ENCODE measurements at places on chromosomes 1 and 21.
A peak's percentile ranks its signal among the peaks of the same experiment; 100 is the strongest.

DNA sequence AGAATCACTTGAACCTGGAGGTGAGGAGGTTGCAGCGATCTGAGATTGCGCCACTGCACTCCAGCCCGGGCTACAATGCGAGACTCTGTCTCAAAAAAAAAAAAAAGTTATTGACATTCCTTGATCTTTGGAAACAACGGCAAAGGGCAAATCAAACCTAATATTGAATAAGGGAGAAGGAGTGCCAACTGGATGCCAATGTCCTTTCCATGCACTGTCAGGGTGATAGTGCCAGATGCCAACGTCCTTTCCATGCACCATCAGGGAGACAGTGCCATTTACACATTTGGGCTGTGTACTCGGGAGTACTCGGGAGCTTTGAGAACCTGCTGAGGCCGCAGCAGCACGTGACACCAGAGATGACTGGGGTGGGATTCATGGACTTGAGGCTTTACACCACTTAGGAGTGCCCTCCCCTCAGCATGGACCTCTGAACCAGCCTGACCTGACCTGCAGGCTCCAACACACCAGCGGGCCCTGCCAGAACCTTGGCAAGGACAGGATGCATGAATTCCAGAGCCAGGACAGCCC is 34.5 kb upstream of the SOD1 start:
- no peak for DNase-seq

GRCh38 chr1:71885171-71885570 is 397.2 kb downstream of the NEGR1 start:
- no peak for DNase-seq

DNA sequence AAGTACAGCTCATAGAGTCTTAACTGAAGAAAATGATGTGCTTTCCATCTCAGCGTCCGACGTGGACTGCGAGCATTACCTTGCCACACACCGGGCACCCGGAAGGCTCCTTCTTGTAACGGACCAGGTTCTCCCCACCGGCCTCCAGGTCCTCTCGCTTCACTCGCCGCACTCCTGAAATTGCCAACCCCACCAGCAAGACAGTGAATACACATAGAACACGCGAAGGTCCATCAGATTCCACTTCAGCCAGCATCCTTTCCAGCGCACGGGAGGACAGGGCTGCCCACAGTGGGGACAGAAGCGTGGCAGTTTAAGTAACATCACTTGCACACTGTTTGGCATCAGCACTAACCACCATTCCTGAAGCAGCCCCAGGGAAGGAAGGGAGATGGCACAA is 53.3 kb downstream of the PRDM15 start:
- DNase-seq: no peak

- DNase-seq: no peak
Measured at GRCh38 chr1:244010703-244011123, 40.4 kb upstream of the ZBTB18 start.

- no peak for DNase-seq
Measured at GRCh38 chr1:185363205-185363604, 46.2 kb upstream of the IVNS1ABP start.

GRCh38 chr1:15436881-15437442 is 1.3 kb upstream of the CTRC start:
- peak; percentile 20 for DNase-seq

DNA sequence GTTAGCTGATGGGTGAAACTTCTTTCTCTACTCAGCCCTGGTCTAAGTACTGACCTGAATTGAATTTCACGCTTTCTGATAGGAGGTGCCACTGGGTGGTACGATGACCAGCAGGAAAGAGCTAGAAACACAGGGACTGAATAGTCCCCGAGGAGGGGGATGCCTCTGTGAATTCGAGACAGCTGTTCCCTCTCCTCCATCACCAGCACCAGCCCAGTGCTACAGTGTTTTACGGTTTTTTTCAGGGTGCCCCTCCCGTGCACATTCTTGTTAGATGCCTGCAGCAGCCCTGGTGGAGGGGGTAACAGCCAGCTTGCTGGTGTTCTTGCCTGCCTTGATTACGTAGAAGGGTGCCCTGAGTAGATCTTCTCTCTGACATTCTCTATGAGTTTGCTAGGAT is 7.1 kb downstream of the HUNK start:
- DNase-seq: no peak

- DNase-seq: no peak
Measured at GRCh38 chr1:5595531-5596170, 396.6 kb downstream of the NPHP4 start.

- no peak for DNase-seq
Measured at GRCh38 chr1:198151688-198152087, 5.1 kb upstream of the NEK7 start.

DNA sequence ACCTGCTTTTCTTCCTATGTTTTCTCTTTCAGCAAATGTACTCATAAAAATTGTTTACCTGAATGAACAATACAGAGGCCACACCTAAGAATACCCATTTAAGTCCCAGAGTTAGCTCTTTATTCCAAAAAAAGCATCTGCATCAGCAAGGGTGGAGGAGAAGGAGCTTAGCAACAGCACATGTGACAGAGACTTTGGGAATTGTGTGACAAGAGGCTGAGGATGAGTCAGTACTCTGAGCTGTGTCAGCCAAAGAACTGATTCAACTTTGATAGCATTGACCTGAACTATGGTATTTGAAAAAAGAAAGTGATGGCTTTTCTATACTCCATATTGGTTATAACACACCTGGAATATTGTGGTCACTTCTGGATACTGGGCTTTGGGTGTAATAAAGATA is 162.7 kb downstream of the ZNF648 start:
- no peak for DNase-seq

GRCh38 chr1:244675167-244675566 is 22.2 kb downstream of the DESI2 start:
- DNase-seq: no peak

- DNase-seq: no peak
Measured at GRCh38 chr1:45608175-45609156, 15.4 kb downstream of the CCDC17 start.

DNA sequence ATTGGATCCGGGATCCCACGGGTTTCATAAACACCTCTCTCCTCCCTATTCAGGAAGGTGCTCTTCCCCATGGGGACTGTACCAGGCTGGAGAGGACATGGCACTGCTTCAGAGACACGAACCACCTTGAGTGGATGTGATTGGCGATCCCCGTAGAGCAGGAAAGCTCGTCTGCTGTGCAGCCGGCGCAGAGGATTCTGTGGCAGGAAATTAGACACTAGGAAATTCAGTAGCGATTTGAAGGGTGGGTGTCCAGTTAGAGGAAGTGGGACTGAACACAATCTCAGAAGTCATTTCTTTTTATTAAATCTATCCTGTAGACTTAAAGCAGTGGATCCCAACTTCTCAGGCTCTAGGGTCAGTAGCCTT is 767 bp downstream of the PDIK1L start:
- DNase-seq: peak; percentile 78

DNA sequence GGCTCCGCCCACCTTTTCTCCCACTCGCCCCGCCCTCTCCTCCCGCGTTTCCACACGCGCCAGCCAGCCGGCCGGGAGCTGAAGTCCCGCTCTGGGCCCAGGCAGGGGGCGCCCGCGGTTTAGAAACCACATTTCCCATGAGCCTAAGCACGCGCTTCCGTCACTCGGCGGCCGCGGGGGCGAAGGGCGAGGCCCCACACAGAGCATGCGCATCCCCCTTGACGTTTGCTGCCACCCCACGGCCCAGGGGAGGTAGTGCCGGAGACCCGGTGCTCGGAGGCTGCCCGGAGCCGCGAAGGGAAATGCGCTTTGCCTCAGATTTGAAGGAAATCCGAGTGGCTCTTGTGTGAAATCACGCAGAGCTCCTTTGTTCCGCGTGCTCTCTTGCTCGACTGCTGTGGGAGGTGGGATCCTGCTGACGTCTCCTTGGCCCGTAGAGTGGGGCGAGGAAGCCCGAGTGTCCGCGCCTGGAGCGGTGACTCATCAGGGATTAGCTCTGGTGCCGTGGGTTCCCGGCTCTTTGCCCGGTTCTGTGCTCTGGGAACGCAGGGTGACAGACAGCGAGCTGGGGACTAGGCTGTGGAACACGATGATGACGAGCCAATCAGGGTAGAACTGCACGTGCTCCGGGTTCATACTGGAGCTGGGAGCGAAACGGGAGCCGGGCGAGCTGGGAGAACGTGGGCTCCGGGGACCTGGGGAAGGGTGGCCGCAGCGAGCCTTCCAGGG is 406 bp upstream of the B3GALNT2 start:
- DNase-seq: peak; percentile 99

DNA sequence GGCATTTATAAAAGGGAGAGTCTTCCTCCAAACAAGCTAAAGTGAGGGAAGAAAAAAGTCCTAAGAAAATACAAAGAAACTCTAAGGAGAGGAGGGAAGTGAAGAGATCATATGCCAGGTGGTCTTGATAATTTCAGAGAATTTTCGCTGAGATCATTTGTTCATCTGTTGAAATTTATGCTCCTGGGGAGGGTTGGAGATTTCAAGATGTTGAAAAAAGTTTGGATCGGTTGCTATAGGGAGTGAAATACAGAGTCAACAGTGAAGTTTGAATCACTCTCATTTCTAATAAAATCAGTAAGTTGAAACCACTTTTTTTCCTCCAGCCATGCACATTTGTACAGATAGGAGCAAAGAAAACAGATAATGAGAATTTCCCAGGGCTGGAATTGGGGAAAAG is 299.1 kb upstream of the ADAMTS5 start:
- DNase-seq: no peak

GRCh38 chr21:32733990-32734613 is 6.3 kb upstream of the SYNJ1 start:
- DNase-seq: no peak

DNA sequence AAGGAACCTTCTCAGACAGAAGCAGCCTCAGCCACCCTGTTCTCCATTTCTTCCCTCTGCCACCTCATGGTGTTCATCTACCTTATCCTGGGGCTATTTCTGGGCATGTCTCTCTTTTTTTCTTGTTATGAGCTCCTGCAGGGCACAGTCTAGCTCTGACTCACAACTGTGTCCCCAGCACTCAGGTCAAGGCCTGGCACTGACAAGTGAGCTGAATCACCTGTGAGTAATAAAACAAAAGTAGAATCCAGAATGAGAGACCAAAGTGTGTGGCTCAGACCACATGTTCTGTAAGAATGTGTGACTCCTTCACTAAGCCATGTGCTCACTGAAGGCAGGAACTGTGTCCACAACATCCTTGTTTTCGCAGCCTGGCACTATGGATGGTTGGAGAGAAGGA is 23.2 kb downstream of the C1orf94 start:
- DNase-seq: no peak

GRCh38 chr1:14003552-14003951 is 303.6 kb downstream of the PRDM2 start:
- no peak for DNase-seq

GRCh38 chr1:172270605-172271004 is 149.9 kb upstream of the C1orf105 start:
- DNase-seq: no peak

DNA sequence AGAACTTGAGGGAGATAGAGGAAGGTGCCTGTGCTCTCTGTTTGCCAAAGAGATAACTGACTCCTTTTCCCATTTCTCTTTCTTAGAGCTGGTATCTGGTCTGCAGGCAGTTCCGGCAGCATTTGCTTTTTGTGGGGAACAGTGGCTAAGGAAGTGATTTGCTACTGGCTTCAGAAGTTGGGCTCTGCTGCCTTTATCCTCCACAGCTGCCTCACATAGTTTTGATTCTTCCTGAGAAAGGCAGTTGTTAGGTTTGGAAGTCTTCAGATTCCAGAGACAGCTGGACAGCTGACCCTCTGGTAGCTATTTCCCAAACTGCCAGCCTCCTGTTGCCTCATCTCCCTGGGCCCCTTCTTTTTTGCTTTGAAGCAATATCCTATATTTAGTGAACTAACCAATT is 62.6 kb upstream of the MACF1 start:
- no peak for DNase-seq

DNA sequence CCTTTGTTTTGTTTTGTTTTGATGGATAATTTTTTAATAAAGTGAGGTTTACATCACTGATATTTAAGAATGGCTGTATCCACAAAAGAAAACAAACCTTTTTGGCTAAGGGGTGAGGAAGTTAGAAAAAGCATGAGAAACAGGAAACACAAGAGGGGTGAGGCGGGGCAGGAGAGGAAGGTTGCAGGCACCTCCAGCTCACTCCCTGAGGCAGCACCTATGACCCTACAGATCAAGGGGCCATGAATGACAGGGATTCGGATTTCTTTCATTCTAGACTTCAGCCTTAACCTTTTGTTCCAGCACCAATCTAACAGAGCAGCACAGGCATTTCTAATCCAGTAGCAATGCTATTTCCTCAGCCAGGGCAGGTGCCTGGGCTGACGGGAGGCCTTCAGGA is 4.4 kb downstream of the CLCA4 start:
- DNase-seq: no peak

DNA sequence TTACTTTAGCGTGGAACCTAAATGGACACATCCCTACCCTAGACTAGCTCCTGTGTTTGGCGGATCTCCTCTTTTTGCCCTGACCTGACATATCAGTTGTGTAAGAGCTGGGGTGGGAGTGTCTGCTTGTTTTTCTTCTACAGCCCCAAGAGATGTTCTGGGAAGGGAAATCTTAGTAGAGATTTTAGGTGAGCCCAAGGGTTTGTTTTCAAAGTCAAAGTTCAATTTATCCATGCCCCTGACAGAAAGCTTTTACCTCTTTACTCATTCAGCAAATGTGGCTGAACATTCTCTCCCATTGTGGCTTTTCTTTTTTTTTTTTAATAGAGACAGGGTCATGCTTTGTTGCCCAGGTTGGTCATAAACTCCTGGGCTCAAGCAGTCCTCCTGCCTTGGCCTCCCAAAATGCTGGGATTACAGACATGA is 7.3 kb upstream of the TARS2 start:
- no peak for DNase-seq

GRCh38 chr1:116870300-116870699 is 39.4 kb upstream of the PTGFRN start:
- DNase-seq: no peak

GRCh38 chr1:204623365-204623893 is 62.1 kb downstream of the LRRN2 start:
- no peak for DNase-seq

DNA sequence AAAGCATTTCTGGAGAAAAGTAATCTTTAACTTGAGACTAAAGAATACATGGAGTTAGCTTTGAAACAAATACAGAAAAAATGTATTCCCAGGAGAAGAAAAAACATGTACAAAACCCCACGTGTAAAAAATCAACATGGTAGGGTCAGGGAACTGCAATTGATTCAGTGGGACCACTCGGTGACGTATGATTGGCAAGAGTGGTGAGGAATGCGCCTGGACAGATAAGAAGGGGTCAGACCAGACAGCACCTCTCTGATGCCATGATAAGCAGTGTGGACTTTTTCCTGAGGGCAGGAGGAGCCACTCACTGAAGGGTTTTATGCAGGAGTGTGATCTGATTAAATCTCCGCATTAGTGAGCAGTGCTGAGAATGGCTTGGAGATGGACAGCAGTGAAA is 142.5 kb downstream of the DAB1 start:
- no peak for DNase-seq

- no peak for DNase-seq
Measured at GRCh38 chr1:58031416-58031815, 515.1 kb downstream of the OMA1 start.

DNA sequence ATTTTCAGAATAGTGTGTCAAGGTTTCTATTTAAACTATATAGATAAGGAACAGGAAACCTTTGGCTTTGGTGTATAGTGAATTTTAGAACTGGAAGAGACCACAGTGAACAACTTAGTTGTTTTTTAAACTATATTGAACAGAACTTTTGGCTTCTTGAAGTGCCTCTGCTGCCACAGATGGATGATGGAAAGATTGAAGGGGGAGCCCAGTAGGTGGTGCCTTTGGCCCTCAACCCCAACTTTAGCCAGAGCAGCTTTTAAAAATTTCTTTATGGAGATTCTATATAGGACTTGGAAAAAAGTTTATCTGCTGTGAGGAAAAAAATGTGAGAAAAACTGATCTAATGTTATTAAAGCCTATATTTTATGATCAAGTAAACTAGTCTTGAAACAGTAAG is 50.2 kb downstream of the SWT1 start:
- DNase-seq: no peak

GRCh38 chr1:206507284-206508129 is at the start of gene RASSF5:
Gene RASSF5, plus strand, starts transcription at chr1:206507531. Its CDS starts 72 bp downstream, at chr1:206507603.
- peak; percentile 38 for DNase-seq

Measured in NCI-H1092 (cell line).